AG09309 (cell line): ENCODE measurements at places on chromosomes 16 and 17.

- DNase-seq = no peak
These were observed 22.0 kb upstream of the NLK start for GRCh38 chr17:28020515-28020914.

GRCh38 chr17:38706505-38707216, 1.6 kb downstream of the MLLT6 start:
- no peak for DNase-seq

- no peak for DNase-seq
These were observed 80.4 kb downstream of the EFCAB5 start for GRCh38 chr17:30021708-30022317.

DNA sequence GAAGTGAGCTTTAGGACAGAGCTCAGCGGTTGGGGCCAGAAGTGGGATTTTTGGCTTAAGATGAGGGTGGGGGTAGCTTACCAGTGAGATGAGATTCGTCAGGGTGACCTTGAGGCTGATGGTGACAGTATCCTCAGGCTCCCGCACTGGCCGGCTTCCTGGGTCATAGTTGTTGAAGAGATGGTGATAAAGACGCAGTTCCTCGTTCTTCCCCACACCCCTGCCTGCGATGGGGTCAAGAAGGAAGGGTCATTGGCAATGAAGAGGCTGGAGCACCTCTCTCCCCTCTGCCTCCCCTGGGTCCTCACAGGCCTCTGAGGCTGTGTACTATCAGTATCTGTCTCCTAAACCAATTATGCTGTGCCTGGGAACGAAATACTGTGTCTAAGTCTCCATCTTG, 358 bp downstream of the CHRNE start:
- DNase-seq = no peak

- DNase-seq = no peak
These were observed 90.2 kb downstream of the RTN4RL1 start for GRCh38 chr17:1934901-1935300.

- peak; percentile 53 for DNase-seq
These were observed 63.6 kb downstream of the SMG6 start for GRCh38 chr17:2239882-2240430.

- no peak for DNase-seq
These were observed 12.0 kb downstream of the ARHGEF15 start for GRCh38 chr17:8322061-8322460.

- no peak for DNase-seq
These were observed 619 bp downstream of the NAT9 start for GRCh38 chr17:74775409-74776043.

DNA sequence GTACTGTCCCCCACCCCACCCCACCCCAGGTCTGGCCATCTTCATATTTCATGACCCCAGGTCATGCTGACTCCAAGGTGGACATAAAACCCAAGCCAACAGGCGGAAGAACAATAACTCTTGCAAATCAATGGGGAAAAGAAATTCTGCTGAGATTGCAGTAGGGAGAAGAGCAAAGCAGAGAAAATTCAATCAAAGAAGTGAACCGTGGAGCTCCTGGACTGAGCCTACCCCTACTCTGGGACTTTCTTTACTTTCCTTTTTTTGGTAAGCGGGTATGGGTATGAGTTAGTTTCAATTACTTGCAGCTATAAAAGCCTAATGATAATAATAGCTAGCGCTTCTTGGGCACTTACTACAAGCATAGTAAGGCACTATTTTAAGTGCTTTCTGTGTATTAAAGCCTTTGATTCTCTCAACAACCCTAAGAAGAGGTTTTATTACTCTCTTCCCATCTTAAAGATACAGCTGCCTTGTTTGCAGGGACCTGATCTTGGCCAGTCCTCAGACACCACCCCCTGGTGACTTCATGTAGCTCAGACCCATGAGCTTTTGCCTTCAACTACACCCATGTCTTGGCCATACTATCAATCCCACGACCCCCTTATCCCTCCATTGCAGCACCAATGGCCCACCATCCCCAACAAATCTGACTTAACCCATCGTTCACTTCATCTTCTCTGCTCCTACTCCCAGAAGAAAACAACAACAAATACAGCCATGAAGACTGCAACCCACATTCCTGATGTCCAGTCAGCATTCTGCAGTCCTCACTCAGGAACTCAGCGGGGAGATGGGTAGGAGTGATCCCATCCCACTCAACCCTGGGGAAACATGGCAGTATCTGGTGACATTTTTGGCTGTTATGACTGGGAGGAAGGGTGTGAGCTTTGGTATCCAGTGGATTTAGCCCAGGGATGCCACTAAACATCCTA, 4.4 kb downstream of the GGA2 start:
- DNase-seq = no peak

DNA sequence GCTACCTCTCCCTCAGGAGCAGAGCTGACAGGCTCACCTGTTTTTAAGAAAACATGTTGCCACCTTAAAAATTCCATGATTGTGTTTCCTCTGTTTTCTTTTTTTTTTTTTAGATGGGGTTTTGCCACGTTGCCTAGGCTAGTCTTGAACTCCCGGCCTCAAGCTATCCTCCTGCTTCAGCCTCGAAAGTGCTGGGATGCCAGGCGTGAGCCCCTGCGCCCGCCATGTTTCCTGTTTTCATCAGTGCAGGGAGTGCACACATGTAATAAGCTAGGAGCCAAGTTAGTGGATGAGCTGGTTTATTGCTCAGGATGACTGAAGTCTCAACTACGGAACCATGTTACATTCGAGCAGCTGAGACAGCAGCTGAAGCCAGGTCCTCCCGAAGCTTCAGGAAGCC, 13.6 kb downstream of the MRM3 start:
- no peak for DNase-seq

DNA sequence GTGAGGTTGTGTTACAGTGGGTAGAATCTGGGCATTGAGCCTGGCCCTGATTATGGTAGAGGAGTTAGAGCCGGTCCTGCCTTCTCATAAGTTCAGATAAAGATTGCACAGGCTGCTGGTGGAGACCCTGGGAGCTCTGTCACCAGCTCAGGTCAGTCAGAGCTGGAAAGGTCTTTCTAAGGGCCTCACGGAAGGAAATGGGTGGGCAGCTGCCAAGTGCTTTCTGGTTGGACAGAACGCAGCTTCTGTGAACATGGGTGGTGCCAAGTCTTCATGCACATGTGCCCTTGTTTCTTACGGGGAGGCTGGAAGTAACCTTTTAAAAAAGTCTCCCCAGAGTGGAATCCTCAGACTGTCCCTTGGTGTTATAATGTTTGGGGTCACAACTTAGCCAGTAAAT, 14.9 kb downstream of the ALKBH5 start:
- DNase-seq = no peak

DNA sequence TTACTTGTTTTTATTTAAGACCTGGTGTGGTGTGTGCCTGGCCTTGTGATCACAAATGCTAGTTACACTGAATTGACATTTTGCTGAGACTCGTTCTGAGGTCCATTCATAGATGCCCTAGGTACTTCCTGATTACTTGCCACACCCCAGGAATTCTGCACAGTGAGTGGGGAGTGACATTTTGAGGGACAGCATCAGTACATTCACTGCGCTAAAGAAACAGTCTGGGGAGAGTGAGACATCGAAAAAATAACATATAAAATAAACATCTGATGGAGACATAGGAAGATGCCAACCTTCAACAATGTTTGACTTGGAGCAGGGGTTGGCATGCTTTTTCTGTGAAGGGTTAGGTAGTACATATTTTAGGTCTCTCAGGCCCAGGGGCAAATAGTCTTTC, 30.4 kb downstream of the ABCC1 start:
- no peak for DNase-seq

- no peak for DNase-seq
These were observed 291.2 kb upstream of the MON1B start for GRCh38 chr16:76899767-76900166.

- no peak for DNase-seq
These were observed 36.0 kb downstream of the NKD1 start for GRCh38 chr16:50584033-50584722.

- no peak for DNase-seq
These were observed 450.0 kb downstream of the NPIPA7 start for GRCh38 chr16:16828913-16829398.

DNA sequence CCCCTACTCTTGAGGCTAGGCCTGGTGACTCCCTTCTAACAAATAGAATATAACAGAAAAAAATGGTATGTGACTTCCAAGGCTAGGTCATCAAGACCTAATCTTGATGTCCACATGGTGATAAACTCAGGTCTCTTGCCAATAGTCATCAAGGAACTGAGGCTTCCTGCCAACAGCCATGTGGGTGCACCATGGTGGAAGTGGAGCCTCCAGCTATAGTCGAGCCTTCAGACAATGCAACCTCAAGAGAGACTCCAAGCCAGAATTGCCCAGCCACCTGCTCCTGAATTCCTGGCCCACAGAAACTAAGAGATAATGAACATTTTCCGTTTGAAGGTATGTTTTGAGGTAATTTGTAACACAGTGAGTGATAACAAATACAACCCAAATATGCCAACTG, 55.9 kb upstream of the SREBF1 start:
- DNase-seq = no peak

GRCh38 chr16:12291989-12292759, 315.6 kb downstream of the SNX29 start:
- no peak for DNase-seq

- DNase-seq = no peak
These were observed 18.4 kb upstream of the FBF1 start for GRCh38 chr17:75959051-75959838.

DNA sequence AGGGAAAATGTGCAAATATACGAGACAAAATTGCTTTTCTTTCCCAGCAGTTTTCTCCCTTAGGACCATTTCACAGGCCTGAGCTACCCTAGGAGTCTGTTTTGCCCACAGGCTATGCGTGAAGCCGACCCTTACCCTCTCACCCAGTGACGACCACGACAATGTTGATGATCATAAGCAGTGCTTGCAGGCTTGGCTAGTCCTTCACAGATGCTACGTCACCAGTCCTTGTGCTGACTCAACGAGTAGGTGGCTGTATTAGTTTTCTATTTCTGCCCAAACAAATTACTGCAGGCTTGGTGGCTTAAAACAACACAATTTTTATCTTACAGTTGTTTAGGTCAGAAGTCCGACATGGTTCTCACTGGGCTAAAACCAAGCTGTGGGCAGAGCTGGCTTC, 574.6 kb upstream of the HSBP1 start:
- DNase-seq = no peak

DNA sequence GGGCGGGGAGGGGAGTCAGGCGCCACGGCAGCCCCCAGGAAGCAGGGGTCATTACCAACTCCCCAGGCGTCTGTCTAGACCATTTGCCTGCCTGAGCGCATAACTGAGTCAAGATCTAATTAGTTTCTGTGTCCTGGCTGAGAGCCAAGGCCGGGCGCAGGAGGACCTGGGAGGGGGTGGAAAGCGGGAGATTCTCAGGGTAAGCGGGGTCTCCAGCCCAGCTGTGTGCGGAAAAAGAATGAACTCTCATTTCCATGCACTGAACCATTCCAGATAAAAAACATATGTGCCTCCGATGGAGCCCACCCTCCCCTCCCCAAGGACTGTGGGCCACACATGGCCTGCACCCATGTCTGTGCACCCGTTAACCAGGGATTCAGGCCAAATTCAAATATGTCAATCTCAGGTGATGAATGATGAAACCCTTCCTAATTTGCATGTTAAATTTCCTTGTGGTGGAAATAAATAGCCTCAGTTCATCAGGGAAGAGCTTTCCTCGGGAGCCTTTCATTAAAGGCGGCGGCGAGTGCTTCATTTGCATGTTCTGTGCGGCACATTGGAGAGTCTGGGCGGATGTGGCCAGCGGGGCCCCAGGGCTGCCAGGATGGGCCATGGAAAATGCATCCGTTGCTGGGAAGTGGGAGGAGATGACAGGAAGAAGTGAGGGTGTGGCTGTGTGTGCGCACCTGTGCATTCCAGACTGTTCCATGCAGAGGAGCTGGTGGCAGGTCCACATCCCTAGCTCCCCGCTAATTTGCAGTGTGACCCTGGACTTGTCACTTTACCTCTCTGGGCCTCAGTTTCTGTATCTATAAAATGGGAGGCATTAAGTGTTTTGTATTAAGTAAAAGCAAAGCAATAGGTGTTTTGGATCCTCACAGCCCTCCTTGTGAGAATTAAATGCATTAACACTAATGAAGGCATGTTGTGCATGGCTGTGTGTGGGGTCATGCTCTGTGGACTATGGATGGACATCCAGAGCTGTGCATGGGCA, 151.1 kb downstream of the SDK2 start:
- no peak for DNase-seq

- no peak for DNase-seq
These were observed 29.8 kb upstream of the SPPL2C start for GRCh38 chr17:45814622-45815606.

DNA sequence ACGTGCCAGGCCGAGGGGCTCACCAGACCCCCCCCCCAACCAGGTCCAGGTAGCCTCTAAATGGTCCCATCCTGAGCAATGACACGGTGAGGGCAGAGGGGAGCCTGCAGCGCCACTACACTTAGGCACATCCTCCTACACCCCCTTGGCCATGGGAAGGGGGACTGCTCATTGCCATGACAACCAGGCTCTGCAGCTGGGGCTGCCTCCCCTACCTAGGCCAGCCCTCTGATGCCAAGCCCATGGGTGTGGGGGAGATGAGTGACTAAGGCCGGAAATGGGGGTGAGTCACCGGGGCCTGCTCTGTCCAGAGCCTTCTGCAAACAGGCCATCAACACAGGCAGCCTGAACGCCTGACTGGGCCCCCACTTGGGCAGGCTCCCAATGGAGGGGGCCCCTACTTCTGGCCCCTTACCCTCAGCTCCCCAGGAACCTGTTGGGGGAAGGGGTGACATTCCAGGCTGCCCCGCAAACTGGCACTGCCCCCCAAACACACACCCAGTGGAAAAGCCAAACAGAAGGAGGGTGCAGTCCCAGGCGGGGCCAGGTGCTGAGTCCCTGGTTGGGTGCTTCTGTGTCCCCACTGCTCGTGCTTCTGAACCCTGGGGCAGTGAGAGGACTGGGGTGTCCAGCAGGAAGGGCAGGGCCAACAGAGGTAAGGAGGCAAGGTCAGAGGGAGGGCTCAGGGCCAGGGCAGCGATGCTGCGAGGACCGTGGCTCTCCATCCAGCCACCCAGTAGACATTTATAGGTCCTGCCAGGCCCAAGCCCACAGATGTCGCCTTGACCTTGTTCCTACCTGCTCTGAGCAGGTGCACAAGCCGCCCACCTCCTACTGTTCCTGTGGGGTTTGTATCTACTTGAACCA, 8.2 kb downstream of the PLCD3 start:
- no peak for DNase-seq

DNA sequence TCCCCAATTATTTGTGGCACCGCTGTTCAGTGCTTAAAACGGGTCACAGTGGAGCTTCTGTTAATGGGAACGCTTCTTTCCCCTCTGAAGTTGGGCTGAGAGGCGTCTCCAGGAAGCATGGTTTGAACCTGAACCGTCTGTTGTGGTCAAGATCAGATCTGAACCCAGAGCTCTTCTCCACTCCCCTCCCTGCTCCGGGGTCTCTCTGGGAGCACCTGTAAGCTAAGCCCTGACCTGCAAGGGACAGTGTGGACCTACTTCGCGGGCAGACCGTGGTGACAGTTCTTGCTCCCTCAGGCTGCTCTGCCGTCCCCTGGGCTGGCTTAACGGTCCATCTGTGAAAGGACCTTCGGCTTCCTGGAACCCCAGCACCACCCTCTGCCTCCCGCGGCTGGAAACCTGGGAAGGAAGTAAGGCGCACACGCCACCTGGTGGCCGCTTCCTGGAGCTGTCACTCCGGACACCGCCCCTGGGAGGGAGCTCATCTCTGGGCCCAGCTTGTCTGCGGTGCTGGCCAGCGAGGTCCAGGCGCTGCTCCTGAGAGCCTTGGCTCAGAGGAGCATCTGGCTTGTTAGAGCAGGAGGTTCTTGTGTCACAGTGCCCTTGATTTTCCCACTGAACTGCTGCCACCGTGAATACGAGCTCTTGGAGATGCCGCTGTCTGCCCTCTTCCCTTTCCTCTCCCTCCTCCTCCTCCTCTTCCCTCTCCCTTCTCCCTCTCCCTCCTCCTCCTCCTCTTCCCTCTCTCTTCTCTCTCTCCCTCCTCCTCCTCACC, 518.5 kb upstream of the EEF2KMT start:
- DNase-seq = no peak

GRCh38 chr17:49687878-49688491, 10.1 kb upstream of the SPOP start:
- DNase-seq = no peak
